Stimulated activated CD8-positive, alpha-beta memory T cell treated with anti-CD3 and anti-CD28 coated beads, Interleukin-2, amount 100 ng/mL, for 1 hour (primary cell): ENCODE measurements at places on chromosomes 16 and 17.

GRCh38 chr17:80861418-80861815, 130.2 kb upstream of the CHMP6 start:
- DNase-seq = no peak

GRCh38 chr17:40307740-40308239, 1.2 kb upstream of the RARA start:
- no peak for DNase-seq

DNA sequence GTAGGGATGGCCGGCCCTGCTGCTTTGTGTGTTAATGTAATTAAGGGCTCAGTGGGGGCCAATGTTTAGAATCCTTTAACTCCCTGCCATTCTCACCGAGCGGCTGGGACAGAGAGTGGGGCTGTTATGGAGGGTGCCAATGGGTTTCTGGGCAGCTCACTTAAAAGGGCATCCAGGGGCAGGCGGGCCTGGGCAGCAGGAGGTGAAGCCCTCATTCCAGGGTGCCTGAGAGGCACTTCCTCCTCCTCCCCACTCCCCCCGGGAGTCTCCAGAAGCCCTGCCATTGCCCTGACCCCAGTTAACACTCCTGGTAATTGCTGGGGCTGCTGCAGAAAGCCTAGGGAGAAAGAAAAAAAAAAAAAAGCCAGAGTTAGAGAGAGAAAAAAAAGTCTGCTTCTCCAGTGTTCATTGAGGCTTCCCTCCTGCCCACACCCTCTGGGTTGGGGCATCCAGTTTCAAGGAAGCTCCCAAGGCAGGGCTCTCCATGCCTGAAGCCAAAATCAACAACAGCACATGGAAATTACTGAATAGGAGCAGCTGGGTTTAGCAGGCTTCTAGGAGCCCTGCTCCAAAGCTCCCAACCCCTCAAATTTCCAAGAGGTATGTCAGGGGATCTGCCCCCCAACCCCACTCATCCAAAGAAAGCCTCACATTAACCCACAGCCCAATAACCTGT, 28.0 kb downstream of the CUEDC1 start:
- DNase-seq = no peak

GRCh38 chr17:31645351-31645750, 213.7 kb downstream of the COPRS start:
- no peak for DNase-seq

GRCh38 chr16:58284031-58284430, 10.8 kb downstream of the PRSS54 start:
- no peak for DNase-seq
